Tibial nerve (tissue), 4 donors: ENCODE measurements at places on chromosomes 13 and 19.

DNA sequence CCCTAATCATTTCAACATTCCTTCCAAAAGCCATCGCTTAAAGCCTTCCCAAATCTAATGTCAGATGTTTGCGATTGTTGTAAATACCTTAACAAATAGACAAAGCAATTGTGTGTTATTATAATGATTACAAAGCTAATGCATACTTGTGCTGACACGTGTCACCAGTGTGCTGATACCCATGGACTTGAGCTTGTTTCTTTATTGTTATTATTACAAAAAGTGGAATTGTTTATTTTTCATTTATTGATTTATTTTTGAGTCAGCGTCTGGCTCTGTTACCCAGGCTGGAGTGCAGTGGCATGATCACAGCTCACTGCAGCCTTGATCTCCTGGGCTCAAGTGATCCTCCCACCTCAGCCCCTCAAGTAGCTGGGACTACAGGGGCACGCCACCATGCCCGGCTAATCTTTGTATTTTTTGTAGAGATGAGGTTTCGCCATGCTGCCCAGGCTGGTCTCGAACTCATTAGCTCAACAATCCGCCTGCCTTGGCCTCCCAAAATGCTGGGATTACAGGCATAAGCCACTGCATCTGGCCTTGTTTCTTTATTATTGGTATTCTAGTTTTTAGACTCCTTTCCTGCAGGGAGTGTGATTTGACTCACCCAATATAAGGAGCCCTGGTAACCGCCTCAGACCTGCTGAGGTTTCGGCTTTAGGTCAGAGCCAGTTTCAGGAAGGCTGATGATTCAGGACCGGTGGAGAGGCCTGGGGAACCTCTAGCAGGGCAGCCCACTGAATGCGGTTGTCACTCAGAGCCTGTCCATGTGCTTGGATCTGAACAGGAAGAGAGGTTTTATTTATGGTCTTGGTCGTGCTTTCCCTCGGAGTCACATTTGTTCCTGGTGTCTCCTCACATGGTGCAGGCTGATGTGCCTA is 2.1 kb upstream of the FBXO17 start:
- DNase-seq = no peak

GRCh38 chr13:51326777-51327176 is 12.7 kb upstream of the SERPINE3 start:
- DNase-seq = no peak

GRCh38 chr13:107373551-107373950 is 805.6 kb upstream of the ARGLU1 start:
- no peak for DNase-seq

GRCh38 chr13:45353895-45354294 is 12.9 kb upstream of the TPT1 start:
- DNase-seq = no peak

- no peak for DNase-seq
These were observed 382.4 kb downstream of the KCTD12 start for GRCh38 chr13:76503766-76504165.

DNA sequence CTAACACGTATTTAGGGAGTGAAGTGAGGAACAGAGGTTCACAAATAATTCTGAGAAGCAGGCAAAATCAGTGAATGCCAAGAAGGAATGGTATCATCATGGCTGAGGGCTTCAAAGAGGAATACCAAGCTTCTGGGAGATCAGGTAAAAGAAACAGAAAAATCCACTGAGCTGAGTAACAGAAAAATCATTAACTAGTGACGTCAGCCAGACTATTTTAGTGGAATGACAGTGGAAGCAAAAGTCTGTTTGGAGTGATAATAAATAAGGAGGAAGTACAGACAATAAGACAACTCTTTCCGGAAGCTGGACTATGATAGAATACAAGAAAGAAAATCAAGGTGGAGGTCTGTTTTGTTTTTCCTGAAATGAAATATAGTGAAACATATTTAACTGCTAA is 83.5 kb downstream of the SACS start:
- no peak for DNase-seq

- DNase-seq = no peak
These were observed 74.1 kb downstream of the ABCC4 start for GRCh38 chr13:95226932-95227695.

DNA sequence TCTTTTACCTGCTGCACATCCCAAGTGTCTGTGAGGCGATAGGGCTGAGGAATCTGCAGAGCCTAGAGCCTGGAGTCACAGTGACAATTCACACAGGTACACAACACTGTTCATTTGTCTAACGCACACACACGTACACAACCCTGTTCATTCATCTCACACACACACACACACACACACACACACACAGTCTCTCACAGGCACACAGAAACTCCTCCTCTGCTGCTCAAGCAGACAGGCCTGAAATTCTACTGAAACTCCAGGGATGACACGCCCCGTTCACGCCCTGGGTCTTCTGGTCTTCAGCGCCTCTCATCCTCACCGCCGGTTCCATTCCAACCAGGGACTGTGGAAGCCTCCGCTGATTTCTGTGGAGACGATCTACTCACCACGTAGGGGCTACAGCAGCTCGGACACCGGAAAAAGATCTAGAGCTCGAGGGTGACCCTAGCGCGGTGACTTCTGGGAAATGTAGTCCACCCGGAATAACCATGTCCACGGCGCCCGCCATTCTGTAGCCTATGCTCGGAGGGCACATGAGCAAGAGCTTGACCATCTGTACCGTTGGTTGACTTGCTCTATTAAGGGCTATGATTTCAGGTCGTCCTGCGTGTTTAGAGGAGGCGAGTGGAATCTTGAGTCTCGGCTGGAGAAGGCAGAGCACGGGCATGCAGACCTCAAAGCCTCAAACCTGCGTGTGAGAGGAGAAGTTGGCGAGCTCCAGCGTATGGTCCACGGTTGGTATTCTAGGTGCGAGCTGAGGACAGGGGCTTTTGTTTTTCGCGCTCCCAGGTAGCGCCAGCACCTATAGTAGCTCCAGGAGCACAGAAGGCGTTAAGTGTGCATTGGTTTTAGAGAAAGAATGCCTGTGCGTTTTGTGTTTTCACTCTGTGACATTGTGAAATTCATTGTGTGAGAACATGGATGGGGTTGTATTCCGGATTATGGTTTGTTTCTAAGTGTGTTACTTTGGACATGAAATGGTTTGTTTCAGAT is 33.4 kb downstream of the ZNF45 start:
- peak; percentile 62 for DNase-seq

GRCh38 chr13:79522583-79522982 is 41.6 kb downstream of the NDFIP2 start:
- DNase-seq = no peak

- no peak for DNase-seq
These were observed 903 bp downstream of the LATS2 start for GRCh38 chr13:21060338-21061028.

GRCh38 chr19:5891938-5892771 is 11.4 kb downstream of the NDUFA11 start:
- no peak for DNase-seq

GRCh38 chr19:44697670-44698034 is 1.3 kb upstream of the CEACAM16 start:
- DNase-seq = no peak

DNA sequence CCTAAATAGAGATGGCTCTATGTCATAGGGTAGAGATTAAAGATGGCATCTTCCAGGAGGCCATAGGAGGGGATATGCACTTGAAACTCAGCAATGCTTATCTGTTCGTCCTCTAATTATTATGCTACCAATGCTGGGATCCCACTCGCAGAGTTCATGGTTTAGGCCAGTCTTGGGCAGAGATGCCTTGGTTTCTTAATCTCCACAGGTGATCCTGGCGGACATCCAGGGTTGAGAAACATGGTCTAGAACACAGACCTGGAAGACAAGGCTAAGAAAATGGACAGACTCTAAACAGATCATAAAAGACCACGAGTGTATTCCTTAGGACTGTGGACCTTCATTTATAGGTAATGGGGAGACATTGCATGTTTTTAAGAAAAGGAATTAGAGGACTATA is 70.0 kb upstream of the IRS2 start:
- no peak for DNase-seq

DNA sequence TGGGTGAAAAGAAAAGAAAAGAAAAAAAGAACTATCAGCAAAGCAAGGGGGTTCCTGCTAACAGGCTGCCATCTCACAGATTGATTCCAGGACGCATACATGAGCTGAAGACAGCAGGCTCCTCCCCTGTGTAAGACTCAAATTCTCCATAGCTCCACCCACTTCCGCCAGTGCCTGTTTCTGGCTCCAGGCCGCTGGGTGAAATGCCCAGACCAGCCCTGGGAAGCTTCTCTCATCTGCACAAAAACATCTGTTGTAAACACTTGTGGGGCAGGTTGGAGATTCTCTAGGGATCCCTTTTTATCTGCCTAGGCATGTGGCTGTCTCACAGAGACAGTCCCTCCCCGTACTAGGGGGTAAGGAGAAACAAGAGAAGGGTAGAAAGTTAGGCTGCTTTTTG is 1054.4 kb upstream of the SPRY2 start:
- DNase-seq = no peak

GRCh38 chr13:30904043-30904442 is 2.0 kb upstream of the MEDAG start:
- no peak for DNase-seq

DNA sequence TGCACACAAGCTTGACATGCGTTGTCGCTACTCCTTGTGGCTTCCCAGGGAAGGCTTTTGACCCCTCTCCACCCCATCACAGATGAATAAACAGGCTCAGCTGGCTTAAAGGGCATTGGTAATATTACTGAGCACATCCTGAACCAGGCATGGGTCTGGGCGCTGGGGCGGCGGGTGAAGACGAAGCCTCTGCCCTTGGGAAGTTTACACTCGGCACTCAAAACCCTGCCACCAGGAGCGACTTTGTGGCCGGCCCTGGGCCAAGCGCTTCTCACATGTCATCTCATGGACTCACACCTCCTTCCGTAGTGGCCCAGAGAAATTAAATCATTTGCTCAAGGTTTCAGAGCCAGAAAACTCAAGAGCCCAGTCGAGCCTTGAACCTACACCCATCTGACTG is 32.6 kb upstream of the ASF1B start:
- no peak for DNase-seq

DNA sequence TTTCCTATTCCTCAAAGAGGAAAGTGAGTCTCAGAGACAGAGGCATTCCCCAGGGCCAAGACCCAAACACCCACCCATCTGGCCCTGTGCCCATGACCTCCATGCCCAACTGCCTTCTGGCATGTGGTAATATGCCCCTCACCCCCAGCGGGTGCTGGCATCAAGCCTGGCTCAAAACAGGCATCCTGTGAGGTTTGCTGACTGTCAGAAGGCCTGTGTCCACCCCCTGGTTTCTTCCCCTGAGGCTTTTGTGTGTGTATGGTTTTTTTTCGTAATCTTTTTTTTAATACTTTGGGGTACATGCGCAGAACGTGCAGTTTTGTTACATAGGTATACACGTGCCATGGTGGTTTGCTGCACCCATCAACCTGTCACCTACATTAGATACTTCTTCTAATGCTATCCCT is 7.6 kb upstream of the KANK2 start:
- DNase-seq = no peak

DNA sequence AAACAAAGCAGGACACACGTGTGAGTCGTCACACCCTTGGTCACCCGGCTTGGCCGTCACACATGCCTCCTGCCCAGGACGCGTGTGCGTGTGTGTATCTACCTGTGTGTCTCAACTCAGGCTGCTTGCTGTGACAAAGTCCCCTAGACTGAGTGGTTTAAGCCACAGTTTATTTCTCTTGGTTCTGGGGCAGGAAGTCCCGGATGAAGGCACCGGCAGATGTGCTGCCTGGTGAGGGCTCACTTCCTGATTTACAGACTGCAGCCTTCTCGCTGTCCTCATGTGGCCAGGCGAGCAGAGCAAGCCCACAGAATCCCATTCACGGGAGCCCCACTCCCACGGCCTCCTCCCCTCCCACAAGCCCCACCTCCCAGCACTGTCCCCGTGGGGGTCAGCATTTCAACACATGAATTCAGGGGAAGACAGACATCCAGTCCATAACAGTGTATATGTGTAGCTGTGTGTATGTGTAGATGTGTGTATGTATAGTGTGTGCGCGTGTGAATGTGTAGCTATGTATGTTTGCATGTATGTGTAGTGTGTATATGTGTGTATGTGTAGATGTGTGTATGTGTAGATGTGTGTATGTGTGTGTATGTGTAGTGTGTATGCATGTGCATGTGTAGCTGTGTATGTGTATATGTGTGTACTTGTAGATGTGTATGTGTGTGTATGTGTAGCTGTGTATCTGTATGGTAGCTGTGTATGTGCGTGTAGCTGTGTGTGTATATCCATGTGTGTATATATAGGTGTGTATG is 51.5 kb downstream of the MCF2L start:
- no peak for DNase-seq

DNA sequence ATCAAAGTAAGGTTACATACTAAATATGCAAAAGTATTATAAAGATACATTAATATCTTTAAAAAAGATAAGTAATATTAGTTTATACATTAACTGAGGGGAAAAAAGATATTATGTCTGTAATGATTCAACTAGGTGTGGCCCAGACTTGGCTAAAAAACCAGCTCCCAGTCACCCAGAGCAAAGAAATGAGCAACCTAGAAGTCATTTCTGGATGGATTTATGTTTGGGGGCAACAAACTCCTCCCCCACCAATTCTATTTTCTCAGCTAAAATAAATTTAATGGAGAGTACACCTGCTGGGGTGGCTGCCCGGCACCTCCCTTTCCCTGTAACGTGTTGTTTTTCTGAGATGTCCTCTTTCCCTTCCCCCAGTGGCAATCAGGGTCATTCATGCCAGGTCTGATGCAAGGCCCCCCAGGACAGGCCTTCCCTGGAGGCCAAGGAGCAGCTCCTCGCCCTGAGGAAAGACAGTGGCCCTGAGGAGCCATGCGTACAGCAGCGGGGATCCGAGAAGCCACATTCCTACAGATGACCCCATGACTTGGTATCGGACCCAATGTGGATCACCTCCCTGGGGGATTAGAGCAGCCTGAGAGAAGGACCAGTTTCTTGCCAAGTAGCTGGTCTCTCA is 78.6 kb upstream of the DOCK9 start:
- no peak for DNase-seq

DNA sequence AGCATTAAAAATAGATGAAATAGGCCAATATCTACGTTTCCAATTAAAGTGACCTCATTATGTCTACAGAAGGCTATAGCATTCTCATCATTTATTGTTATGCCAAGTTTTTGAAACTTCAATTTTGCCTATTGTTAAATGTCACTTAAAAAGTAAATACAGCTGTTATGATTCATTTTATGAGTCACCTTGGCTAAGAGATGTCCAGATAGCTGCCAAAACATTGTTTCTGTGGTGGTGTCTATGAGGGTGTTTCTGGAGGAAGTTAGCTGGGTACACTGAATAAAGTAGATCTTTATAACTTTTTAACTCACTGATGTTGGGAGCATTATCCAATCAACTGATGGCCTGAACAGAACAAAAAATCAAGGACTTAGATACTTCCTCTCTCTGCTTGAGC is 1209.7 kb upstream of the PCDH9 start:
- no peak for DNase-seq

GRCh38 chr13:21216332-21216731 is 39.9 kb downstream of the MRPL57 start:
- no peak for DNase-seq

GRCh38 chr19:22619371-22619770 is 14.8 kb upstream of the ZNF492 start:
- no peak for DNase-seq

- no peak for DNase-seq
These were observed 136.8 kb downstream of the DCLK1 start for GRCh38 chr13:35994131-35994966.
